ENCODE measurements at places on chromosomes 2 and 18.

DNA sequence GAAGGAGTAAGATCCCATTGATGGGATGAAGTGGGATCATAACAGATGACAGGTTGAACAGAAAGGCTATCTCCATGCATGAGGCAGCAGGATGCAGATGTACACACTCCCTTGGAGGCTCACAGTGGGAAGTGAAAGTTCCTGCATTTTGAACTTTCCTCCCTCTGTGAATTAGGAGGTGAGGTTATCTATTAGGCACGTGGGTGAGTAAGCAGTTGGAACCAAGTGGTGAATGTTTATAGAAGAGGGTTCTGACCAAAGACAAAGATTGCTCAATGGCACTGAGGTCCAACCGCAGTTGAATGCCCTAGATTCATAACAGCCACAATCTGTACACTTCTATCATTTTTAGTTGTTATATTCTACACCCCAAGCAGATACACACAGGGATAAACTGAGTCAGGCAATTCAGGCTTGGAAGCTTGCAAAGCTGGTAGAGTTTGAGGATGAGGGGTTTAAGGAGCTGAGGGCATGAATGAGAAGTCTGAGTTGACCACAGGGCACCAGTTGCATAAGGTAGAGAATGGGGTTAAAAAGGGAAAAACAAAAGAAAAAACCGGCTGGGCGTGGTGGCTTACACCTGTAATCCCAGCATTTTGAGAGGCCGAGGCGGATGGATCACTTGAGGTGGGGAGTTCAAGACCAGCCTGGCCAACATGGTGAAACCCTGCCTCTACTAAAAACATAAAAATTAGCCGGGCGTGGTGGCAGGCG, 7.1 kb upstream of the KCMF1 start:
- DNase-seq, result no peak

DNA sequence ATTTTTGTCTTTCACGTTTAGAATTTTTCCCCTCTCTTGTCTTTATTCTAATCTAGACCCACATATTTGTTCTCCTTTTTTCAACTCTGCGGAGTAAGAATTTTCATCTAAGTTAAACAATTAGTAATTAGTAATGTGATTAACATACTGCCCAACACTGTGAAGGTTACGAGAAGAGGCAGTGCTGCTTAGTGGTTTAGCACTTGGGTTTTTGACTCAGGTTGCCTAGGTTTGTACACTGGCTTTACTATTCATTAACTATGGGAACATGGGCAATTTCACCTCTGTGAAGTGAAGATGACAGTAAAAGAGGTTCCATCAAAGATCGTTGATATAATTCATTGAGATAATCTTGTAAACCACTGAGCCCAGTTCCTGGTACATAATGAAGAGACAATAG, 82.2 kb upstream of the PNPT1 start:
- DNase-seq, result no peak

DNA sequence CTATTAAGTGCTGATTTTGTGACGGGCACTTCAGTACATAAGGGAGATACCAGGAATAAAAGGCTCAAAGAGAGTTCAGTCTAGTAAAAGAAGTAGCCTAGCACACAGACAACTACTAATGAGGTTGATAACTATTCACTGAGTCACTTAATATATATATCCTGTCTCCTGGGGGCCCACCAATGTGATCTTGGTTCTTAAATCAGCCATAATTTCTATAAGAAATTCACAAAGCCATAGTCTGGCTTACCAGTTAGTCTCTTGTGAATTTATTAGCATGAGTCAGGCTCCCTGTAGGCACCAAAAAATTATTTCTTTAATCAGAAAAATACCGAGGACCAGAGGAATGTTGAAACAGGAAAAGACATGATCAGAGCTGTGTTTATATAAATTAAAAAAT, 10.4 kb downstream of the KCNE4 start:
- no peak for DNase-seq

- no peak for DNase-seq
Observed at GRCh38 chr2:191228861-191229260, 16.3 kb upstream of the MYO1B start.

DNA sequence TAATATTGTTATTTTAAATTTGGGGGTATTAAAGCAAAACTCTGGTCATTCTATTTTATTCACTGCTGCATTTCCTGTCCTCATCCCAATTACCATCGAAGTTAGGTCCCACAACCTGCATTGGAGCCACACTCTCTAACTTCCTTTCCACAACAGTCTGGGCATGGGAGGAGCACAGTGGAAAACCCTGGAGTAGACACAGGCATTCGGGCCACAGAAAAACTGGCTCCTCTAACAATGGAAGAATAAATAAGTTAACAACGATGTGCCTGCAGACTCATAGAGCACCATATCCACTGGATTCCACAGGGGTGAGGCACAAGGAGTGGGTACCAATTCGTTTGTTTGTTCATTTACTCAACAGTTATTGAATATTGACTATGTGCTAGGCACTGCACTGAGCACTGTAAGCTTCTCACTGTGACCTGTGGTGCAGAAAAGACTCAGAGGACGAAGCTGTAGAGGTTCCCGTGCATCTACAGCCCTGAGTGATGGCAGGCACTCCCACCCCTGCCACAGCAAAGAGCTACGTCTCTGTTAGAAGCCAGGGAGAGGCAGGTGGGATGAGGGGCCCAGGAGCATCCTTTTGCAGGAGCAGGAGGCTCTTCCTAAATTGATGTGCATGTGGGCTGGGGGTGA, 154.2 kb upstream of the PGAP1 start:
- DNase-seq, result no peak

DNA sequence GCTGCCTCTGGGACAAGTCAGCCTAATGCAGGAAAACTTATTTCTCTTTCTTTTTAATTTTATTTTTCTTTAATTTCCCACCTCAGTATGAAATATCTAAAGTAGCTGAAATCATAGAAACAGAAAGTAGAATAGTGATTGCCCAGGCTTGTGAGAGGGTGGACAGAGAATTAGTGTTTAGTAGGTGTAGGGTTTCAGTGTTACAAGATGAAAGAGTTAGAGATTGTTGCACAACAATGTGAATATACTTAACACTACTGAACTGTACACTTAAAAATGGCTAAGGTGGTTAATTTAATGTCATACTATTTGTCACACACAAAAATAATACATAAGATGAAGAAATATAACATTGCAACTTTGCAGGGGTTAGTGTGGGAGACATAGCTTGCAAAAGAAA, 80.8 kb downstream of the NAT8 start:
- DNase-seq, result no peak

DNA sequence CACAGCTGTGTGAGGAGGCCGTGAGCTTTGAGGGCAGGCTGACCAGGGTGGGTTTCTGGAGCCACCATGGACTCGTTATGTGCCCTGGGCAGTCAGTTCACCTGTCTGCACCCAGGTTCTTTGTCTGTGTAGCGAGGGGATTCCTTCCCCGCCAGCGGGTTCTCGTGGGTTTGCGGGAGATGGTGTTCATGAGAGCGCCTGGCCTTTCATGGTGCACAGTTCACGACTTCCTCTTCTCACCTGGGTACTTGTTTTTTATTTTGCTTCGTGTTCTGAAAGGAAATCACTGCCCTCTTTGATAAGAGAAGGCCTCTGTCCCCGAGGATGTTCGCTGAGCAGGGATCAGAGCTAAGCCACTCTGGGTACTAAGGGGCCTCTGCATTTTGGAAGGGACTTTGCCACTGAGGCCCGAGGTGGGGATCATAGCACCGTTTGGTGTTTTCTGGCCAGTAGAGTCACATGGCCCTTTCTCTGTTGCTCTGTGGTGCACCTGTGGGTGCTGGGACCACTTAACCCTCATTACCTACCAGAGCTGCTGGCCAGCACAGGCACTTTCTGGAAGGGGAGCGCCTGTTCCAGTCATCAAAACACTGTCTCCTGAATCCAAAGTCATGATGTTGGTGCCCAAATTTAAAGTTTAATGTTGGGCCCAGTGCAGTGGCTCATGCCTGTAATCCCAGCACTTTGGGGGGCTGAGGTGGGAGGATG, 78.5 kb downstream of the LDLRAD4 start:
- DNase-seq, result no peak

- DNase-seq, result no peak
Observed at GRCh38 chr2:213259266-213259665, 25.0 kb upstream of the SPAG16 start.

- no peak for DNase-seq
Observed at GRCh38 chr18:52323802-52324201, 16.2 kb upstream of the DCC start.

- DNase-seq, result peak; percentile 21
Observed at GRCh38 chr18:23422751-23423418, 30.2 kb upstream of the RIOK3 start.

DNA sequence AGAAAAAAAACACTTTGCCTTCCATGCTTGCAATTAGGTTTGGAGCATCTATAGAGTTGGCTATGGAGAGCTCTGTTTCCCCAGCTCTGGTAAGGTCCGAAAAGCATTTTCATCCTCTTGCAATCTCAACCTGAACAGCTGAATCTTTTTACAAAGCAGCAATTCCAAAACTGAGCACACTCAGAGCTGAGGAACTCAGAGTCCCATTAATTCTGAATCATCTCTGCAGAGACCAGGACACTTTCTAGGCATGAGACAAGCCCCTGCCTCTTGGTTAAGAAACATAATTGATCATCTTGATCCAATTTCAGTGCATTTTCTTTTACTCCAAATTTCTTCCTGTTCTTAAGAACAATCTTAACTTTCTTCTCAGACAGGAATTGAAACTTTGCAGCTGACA, 4.2 kb downstream of the CNGA3 start:
- no peak for DNase-seq

DNA sequence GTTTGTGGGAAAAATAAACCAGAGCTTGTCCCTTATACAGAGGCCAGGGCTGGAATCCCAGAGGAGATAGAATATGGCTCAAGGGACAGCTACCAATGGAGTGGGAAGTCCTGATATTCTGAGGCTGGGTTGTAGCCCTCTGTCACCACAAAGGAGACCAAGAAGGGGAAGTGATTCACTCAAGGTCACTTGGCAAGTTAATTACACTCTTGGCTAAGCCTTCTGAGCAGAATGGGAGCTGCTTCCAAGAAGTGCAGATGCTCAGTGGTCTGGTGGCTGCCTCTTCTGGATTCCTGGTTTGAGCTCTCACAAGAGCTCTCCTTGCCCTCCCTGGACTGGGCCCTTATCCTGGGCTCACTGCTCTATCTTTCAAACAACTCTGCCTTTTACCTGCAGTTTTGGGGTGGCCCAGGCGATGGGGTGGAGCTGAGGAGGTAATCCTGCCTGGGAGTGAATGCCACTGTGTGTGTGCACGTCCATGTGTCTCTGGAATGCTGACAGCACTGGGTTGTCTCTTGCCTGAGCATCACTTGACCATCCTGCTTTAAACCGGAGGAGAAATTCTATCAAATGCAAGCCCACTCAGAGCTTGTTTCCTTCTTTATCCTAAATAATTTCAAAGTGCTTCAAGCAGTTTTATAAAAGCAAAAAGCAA, 168.2 kb downstream of the KCNS3 start:
- no peak for DNase-seq

DNA sequence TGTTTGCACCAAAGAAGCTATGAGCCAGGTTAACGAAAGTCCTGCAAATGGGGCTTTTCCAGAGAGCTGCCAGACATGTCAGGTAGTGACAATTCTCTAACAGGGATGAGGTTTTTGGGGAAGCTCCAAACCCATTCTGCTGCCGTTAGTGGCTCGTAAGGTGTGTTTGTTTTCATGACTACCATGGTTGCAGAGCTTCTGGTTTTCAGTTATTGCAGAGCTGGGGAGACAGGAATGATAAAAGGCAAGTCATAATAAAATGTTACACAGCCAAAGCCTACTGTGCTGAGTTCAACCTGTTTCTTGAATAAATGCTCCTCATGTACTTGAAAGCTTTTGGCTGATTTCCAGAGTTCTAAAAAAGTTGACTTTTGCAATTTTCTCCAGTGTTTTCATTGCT, 209.2 kb upstream of the STK17B start:
- no peak for DNase-seq

DNA sequence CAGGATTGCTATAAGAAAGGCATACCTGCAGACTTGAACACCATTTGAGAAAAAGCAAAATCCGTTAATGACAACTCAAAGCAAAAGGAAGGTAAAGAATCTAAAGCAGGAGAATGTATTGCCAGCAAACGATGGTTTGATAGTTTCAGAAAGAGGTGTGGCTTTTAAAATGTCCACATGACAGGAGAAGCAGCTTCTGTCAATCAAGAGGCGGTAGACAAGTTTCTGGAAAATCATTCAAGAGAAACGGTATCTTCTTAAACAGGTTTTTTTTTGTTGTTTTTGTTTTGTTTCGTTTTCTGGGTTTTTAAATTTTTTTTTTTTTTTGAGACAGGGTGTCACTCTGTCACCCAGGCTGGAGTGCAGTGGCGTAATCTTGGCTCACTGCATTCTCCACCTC, 13.8 kb downstream of the CLEC4F start:
- no peak for DNase-seq

DNA sequence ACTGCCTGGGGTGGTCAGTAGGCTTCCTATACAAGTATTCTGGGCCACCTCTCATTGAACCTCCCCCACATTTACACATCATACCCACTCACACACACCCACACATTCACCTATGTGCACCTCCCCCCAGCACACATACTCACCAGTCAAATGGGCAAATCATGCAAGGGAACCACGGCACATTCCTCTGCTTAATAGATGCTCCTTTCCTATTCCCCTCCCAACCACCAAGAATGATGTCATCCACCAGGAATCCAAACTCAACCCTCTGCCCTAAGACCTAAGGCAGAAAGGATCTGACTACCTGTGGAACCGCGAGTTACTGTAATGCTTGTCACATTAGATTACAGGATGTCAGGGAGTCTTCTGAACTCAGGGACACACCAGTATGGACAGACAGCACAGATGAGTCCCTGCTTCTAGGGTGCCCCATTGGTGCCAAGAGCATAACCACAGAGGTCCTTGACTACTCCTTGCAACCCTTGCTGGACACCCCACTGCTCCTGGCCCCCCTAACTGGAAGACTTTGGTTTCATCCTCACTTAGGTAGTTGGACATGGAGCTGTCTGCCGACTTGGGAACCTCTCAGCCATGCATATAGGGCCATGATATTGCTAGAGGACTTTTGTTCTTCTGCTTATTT, 21.5 kb upstream of the CAB39 start:
- no peak for DNase-seq

- no peak for DNase-seq
Observed at GRCh38 chr2:1650085-1650872, 94.0 kb downstream of the PXDN start.

GRCh38 chr2:101795033-101795432, 97.5 kb downstream of the MAP4K4 start:
- no peak for DNase-seq

- DNase-seq, result no peak
Observed at GRCh38 chr18:55665506-55665905, 77.5 kb upstream of the TCF4 start.

GRCh38 chr2:30820381-30821055, 13.3 kb upstream of the CAPN13 start:
- DNase-seq, result no peak

All from SK-N-SH (cell line).